ENCODE measurements at places on chromosomes 16 and 17.

DNA sequence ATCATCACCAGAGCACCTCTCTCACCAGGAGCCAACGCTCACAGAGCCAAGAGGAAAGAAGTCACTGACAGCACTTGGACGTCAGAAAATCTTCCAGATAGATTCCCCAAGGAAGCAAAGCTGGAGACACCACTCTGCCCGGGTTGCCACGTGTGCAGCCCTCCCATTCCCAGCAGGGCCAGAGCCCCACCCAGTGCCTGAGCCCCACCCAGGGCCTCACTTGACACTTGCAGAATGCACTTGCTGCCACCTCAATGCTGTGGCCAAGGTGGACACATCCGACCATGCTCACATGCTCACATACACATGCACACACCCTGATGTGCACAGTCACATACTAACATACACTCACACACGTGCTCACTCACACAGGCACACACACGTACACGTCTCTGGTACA, 240.7 kb downstream of the RBFOX3 start:
- no peak for DNase-seq

DNA sequence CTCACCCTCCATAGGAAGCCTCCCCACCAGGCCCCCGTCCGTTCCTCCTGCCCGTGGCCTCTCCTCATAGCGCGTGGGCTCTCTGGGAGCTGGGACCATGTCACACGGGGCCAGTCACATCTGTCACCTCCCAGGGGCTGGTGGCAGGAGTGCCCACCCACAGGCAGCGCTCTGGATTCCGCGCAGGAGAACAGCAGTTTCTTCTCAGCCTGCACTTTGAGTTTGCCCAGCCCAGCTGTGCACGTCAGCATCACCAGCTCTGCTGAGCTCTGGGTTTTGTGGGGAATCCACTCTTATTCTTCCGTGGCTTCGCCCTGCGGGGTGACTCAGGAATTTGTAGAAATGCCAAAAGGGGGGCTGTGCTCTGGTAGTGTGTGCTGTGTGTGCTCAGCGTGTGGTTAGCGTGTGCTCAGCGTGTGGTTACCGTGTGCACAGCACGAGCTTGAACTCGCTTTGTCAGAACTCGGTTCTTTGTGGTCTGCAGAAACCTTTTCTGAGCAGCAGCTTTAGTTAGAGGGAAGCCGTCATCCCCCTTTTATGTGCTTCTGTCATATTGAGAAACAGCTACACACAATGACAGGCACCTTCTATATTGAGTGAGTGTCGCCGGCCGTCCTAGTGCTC, 3.2 kb downstream of the ACSF3 start:
- no peak for DNase-seq

DNA sequence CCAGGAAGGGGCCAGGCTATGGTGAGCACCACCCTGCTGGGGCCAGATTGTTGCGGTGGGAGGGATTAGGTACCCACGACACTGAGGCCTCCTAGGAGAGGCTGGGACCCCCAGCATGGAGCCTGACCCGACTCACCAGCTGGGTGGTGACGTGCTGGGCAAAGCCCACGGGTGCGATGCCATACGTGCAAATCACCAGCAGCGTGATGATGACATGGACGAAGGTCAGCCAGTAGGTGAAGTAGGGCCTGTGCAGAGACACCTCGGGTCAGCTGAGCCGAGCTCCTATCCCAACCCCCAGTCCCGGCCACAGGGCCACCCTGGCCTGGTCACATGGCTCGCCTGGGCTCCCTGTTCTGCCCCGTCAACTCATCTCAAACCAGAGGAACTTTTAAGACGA, 7.5 kb downstream of the AANAT start:
- DNase-seq = no peak

DNA sequence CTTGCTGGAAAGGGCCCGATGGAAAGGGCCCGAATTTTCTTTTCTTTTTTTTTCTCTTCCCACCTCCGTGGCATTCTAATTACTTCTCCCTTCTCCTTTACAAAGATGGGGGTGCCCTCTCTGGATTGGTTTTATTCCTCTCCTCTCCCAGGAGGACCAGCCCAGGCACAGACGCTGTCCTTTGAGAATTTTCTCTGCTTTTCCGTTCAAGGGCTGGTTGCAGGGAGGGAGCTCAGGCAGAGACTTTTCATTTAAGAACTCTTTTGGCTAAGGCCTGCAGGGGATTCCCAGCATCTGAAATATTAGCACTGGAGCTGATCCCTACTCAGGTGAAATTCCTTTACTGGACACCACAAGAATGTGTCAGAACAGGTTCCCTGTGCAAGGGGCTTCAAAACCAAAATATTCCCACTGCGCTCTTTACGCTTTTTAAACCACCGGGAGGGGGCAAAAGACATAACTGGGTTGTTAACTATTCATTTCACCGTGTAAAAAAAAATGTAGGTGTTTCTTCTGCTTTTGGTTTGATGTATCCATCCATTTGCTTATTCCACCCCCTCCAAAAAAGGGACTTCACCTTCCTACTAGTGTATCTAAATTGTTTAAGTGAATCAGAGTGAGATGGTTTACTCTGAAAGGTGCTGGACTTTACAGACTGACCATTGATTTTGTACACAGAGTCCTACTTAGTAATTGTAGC, 1.4 kb downstream of the NFAT5 start:
- no peak for DNase-seq

DNA sequence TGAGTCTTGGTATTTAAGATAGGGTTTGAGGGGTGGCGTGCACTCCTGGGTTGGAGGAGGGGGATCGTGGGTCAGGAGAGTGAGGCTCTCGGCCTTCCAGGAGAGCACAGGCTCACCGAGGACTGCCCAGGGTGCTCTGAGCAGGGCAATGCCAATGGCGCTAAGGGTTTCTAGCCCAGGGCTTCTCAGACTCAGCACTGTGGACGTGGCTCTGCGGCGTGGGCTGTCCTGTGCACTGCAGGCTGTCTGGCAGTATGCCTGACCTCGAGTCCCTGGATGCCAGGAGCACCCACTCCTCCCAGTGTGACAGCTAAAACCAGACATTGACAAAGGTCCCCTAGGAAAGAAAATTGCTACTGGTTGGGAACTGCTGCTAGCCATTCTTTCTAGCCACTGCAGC, 37.2 kb upstream of the ENDOV start:
- DNase-seq = no peak

DNA sequence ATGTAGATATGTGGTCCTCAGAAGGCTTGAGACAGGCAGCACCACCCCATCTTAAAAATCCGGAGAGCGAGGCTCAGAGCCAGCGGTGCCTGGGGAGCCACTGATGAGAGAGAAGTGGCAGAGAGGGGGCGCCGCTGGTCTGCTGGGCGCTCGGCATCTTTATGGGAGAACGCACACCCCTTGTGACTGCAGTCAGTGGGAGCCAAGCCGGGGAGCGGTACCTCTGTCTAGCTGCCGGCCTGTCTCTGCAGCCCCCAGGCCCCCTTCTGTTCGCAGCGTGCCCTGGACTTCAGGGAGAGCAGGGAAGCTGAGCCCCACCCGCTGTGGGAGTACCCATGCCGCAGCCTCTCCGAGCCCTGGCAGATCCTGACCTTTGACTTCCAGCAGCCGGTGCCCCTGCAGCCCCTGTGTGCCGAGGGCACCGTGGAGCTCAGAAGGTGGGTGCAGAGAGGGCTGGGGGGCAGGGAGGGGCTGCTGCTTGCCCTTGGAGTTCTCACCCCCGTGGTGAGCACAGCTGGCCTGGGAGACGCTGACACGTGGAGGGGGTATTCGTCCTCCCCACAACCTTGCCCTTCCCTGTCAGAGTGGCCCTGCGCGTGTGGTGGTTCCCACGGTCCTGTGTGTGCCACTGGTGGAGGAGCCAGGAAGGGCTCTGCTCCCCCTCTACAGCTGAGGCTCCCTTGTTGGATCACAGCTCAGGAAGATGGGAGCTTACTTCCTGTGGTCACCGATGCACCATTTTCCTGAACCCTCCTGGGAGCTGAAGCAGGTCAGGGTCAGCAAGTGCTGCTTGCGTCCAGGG, 44.8 kb downstream of the PRMT7 start:
- no peak for DNase-seq

DNA sequence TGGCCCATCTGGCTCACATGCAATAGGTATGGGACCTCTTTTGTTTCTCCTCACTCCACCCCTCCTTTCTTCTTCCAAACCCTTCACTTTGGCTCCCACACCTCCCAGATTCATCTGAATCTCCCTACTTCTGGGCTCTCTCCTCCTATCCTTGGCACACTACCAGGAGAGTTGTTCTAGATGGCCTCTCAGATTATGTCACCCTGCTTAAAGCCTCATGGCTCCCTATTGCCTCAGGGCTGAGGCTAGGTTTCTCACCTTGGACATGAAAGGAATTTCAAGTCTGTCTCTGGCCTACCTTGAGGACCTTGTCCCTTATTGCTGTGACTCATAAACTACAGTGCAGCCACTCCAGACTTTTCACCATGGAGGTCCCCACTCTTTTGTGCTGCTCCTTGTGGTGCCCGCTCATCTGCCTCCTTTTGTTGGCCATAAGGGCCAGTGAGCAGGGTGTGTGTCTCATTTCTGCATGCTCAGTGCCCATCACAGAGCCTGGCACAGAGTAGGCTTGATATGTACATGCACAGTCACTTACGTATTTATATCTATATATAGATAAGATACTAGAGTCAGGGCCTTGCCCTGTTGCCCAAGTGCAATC, 1.0 kb upstream of the MFAP4 start:
- no peak for DNase-seq
